ENCODE measurements at places on chromosomes 7 and 10.

- DNase-seq: no peak
Measured at GRCh38 chr7:6385110-6385781, 62.5 kb downstream of the DAGLB start.

- peak; percentile 49 for DNase-seq
Measured at GRCh38 chr7:115679976-115680375, 350.6 kb downstream of the TFEC start.

DNA sequence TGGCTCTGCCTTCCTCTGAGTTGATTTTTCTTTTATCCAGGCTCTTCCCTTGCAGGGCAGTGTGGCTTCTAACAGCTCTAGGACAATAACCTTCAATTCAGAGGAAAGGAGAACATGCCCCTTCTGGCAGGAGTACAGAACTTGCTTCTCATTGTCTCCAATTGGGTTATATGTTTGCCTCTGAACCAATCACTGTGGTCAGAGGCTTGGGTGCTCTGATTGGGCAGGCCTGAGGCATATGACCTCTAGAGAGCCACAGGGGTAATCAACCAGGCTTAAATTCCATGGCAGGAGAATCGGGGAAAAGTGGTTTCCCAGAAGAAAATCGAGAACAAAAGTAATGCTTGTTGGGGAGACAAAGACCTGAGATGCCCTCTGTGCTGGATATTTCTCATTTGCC, 240.0 kb downstream of the REEP3 start:
- no peak for DNase-seq

DNA sequence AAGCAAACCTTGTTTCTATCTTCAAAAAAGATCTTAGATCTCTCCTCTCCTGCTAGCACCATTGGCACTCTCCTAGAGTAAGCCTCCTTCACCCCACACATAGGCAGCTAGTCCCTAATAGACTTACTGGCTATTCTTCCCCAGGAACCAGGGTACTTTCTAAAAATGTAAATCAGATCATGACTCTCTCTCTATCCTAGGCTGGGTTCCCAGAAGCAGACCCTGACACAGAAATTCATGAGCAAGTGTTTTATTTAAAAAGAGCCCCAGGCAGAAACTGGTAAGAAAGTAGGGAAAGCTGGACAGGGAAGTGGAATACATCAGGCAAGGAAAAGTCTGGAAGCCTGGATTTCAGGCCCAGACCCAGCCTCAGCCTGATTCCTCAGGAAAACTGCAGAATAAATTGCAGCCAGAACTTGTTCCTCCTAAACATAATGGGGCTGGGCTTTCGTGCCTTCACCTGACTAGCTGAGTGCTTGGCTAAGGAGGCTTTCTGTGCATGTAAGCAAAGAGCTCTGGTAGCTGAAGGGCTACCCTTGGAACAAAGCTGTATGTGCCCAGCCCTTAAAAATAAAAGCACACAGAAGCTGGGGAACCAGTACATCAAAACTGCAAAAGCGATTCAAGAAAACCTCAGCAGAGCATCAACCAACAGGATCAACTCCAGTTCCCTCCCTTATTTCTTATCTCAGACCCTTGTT, 18.8 kb upstream of the SORBS1 start:
- DNase-seq: no peak

DNA sequence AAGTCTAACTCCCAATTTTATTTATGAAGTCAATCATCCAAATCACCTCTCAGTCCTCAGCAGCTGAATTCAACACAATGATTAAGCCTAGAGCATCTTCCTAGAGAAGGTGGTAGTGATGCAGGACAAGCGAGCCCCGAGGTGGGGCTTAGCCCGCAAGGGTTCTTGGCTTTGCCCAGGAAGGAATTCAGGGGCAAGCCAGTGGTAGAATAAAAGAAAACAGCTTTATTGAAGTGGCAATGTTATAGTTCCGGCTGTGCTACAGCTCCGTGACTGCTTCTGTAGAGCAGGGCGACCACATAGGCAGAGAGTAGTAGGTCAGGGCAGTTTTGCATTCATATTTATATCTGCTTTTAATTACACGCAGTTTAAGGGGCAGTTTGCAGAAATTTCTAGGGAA, 18.1 kb downstream of the IL2RA start:
- no peak for DNase-seq

GRCh38 chr7:105806592-105807447, 69.6 kb downstream of the ATXN7L1 start:
- DNase-seq: peak; percentile 84

DNA sequence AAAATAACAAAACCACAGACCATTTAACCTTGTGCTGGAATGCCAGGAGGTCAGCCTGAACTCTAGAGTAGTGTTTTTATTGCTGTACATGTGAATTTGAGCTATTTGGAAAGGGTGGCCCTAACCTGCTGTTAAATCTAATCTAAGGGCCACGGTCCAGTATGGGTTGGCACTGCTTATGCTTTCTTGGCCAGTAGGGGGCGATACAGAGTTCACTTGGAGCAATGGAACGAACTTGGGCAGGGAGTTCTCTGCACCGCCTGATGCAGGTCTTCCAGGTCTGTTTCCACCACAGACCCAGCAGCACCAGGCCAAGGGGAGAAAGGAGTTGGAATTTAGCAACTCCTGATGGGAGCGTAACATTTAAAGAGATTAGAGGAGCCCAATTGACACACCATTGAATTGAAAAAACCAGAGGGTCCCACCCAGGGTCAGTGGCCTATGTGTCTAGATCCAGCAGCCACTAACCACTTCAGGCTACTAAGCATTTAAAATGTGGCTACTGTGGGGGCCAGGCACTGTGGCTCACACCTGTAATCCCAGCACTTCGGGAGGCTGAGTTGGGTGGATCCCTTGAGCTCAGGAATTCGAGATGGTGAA, 75.7 kb upstream of the EFCAB10 start:
- DNase-seq: peak; percentile 65

Data from GM12865 (cell line).